T-helper 9 cell (primary cell): ENCODE measurements at places on chromosomes 12 and 14.

DNA sequence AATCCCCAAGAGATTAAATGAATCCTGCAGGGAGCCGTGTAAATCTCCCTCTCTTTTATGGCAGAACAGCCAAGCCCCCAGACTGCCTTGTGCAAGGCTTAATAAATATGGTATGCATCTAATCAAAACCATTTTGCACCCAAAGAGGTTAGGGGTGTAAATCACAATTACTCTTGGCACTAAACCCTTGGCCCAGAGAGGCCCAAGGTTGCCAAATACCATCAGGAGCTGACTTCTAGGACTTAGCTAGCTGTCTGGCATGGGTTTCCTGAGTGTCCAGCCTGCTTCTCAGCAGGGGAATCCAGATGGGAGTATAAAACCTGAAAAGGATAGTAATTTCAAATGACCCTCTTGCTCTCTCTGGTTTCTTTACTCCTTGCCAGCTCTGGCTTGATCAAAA, 610.4 kb downstream of the MED13L start:
- DNase-seq = no peak

GRCh38 chr12:79329933-79330332, 360.8 kb downstream of the PAWR start:
- no peak for DNase-seq

- no peak for DNase-seq
These were observed 8.7 kb downstream of the SLC48A1 start for GRCh38 chr12:47781479-47782371.

DNA sequence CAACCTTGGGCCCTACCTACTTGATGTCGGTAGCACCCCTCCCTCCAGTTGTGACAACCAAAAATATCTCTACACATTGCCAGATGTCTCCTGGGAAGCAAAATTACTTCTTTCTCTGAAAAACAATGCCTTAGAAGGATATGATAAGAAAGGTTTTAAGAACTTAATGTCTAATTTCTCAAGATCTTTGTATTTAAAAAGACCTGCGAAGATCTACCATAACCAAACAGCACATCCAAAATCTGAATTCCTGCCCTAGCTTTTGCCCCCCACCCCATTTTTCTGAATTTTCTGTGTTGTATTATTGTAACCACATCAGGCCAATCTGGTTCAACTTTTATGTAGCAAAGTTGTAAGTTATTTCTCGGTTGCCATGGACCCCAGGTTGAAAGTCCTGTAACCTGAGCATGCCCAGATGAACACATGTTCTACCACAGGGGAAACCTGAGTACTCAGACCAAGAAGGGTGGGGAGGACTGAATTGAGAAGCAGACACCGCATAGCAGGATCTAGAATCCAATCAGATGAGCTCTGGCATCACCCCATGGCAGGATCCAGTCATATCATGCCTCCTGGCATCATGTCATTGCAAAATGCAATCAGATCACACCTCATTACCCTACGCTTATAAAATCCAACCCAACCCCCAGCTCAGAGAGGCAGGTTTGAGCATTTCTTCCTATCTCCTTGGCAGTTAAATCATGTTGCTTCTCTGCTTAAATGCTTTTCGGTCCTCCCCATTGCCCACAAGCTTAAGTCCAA, 8.7 kb downstream of the TMEM253 start:
- no peak for DNase-seq

DNA sequence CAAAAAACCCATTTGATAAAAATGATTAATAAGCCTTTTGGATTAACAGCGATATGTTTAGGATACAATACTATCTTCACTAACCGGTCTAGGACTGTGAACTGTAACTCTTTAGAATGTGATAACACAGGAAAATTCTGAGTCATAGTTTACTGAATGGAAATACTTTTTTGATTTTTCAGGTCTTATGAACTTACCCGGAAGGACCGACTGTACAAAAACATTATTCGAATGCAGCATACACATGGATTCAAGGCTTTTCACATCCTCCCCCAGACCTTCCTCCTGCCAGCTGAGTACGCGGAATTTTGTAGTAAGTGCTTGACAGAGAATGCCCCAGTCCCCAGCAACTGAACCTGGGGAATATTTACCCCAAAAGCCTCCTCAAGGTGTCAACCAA, 29.0 kb downstream of the TTLL5 start:
- no peak for DNase-seq

DNA sequence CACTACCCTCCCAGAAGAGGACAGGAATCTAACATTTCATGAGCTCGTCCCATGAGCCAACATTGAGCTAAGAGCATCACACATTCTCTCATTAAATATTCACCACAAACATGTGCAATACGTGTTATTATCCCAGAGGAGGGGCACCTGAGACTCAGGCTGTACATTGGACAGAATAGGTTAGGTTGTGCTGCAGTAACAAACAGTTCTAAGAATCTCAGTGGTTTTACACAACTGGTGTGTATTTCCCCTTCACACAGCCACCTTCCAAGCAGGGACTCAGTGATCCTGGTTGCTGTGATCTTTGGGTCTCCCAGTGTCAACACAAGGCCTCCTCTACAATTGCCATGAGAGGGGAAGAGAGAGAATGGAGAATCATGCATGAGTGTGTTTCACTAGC, 15.0 kb upstream of the ACTN1 start:
- DNase-seq = no peak

GRCh38 chr14:68736471-68736871, 56.4 kb downstream of the ZFP36L1 start:
- DNase-seq = no peak

DNA sequence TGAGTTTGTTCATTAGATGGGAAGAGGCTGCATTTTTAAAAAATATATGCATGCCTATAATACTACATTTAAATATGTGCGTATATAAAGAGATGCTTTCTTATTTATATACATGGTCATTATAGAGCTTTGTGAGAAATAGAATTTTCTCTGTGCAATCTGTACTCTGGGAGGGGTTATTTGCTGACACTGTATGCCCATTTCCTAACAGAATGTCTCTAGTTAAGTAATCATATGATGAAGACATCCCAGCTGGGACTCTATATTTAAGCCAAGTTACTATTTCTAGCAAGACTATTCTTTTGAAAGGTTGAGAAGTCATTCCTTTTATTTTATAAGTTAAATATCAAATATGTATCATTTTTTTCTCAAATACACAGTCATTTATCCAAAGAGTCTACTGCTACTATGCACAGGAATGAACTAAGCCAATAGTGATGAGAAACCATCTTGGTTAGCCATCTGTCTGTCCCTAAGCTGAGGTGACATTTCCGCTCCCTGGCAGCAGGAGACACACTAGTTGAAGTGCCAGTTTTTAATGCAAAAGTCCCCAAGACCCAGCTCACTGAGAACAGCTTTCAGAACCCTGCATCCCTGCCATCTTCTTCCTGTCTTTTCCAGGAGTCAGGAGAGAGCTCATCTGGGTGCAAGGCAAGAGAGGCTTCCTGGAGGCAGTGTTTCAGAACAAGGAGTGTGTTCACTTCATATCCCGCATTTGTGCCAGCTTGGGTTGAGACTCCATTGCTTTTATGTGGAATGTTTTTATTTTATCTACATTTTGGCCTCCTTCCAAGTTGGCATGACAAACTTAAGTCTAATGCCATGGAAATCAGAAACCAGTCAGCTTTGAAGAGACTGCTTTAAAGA, 69.5 kb downstream of the TMEM132C start:
- DNase-seq = no peak

- no peak for DNase-seq
These were observed 12.1 kb upstream of the LRP6 start for GRCh38 chr12:12278899-12279298.

DNA sequence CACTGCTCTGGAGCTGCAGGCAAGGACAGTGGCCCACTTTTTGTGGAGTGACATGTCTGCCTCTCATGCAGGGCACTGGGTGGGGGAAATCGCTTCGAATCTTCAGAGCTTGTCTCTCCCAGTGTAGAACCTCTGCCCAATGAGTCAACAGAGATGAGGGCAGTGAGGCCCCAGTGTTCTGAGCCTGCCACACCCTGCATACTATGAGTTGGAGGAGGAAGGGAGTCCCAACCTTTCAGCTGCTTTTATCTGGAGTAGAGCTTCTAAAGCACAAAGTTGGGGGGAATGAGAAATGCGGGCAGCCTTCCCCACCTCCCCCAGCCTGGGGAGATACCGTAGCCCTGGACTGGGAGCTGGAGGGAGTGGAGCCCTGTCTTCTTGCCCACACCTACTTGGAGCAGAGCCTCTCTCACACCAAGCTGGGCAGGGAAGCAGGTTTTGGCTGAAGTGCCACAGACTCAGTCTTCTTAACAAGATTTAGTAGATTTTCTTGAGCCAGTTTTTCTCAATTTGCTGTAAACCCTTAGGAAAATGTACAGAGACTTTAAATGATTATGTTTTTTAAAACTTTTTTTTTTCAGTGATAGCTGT, 159.1 kb downstream of the ADGRD1 start:
- DNase-seq = no peak

DNA sequence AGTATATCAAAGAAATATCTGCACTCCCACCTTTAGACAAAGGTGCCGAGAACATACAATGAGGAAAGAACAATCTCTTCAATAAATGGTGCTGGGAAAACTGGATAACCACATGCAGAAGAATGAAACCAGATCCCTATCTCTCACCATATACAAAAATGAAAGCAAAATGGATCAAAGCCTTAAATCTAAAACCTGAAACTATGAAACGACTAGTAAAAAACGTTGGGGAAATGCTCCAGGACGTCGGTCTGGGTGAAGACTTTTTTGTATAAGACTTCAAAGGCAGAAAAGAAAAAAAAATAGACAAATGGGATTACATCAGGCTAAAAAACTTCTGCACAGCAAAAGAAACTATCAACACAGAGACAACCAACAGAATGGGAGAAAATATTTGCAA, 83.8 kb downstream of the PPM1A start:
- DNase-seq = no peak

- no peak for DNase-seq
These were observed 358.0 kb upstream of the RPL10L start for GRCh38 chr14:47009615-47010014.

- DNase-seq = no peak
These were observed 22.2 kb downstream of the CYP46A1 start for GRCh38 chr14:99706107-99706900.

DNA sequence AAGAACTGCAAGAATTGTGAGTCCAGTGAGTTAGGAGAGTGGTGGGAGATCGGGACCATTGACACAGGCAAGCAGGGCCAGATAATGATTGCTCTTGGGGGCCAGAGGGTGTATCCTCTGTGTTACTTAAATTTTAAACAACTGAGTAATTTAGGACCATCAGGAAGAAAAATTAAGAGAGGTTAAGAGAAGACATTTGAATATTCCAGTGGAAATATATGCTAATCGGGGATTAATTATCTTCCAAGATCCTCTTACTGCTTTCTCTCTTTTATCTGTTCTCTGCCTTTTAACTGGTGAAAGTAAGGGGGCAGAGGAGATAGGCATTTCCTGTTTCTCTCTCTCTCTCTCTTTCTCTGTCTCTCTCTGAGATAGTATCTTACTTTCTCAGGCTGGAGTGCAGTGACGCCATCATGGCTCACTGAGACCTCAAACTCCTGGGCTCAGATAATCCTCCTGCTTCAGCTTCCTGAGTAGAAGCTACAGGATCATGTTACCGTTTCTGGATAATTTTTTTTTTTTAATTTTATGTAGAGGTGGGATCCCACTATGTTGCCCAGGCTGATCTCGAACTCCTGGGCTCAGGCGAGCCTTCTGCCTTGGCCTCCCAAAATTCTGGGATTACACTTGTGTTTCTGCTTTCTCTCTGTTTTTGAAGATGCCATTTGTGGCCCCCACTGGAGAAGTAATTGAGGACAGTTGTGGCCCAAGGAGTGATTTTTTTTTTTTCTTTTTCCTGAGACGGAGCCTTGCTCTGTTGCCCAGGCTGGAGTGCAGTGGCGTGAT, 85.1 kb downstream of the DIP2B start:
- DNase-seq = no peak
